Ammon's horn (tissue), 1 donor: ENCODE measurements at places on chromosomes 5 and 9.

GRCh38 chr9:132994410-132995120, 16.1 kb downstream of the GFI1B start:
- DNase-seq, result no peak

DNA sequence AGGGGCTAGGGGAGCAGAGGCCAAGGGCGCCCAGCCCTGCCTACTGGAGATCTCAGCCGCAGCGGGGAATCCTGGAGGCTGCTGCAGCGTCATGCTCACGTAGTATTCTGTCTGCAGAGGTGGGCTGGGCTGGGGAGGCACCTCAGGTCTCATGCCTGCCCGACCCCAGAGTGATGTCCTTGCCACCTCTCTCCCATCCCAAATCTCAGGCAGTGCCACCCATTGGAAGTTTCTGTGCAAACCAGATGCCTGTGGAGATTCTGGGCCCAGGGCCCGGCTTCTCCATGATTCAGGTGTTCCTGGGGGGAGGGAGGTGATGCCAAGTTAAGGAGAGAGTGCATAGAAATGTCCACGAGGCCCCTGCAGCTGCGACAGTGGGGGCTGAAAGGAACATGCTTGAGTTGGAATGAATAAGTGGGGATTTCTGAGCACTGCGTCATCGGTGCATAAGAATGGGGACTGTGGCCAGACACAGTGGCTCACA, 72.0 kb downstream of the ANKRD33B start:
- no peak for DNase-seq

DNA sequence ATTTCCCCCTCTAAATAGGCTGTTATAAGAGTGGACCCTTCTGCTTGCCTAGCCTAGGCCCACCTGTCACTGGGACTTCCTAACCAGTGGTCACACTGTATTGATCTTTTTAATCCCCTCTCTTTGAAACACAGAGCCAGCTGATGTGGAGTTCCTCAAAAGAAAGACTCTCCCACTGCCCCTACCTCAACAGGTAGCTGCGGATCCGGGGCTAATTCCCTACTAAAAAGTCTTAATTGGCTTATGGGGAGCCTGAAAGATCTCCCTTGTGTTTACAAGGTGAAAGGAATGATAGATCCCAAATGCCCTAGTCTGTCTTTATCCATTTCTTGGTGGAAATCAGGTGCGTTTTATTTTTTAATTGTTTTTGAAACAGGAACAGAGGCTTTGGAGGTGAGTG, 2.0 kb downstream of the NEUROG1 start:
- no peak for DNase-seq

- DNase-seq, result no peak
These were observed 18.9 kb upstream of the SEMA5A start for GRCh38 chr5:9564752-9565151.

DNA sequence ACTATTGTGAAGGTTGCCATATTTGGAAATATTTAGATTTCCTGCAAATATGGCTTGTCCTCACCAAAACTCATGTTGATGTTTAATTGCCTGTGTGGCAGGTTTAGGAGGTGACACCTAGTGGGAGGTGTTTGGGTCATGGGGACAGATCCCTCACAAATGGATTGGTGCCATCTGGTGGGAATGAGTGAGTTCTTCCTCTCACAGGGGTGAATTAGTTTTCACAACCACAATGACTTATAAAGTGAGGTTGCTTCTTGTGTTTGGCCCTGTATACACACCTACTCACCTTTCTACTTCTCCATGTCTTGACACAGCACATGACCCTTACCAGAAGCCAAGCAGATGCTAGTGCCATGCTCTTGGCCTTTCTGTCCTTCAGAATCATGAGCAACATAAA, 41.1 kb downstream of the ISOC1 start:
- DNase-seq, result no peak

- no peak for DNase-seq
These were observed 17.8 kb upstream of the PITX1 start for GRCh38 chr5:135051872-135052271.

GRCh38 chr5:120405286-120405864, 58.7 kb upstream of the PRR16 start:
- DNase-seq, result no peak

- no peak for DNase-seq
These were observed 318.7 kb downstream of the TLE1 start for GRCh38 chr9:81370650-81371049.
